HAP-1 (cell line): ENCODE measurements at places on chromosomes 13 and 19.

DNA sequence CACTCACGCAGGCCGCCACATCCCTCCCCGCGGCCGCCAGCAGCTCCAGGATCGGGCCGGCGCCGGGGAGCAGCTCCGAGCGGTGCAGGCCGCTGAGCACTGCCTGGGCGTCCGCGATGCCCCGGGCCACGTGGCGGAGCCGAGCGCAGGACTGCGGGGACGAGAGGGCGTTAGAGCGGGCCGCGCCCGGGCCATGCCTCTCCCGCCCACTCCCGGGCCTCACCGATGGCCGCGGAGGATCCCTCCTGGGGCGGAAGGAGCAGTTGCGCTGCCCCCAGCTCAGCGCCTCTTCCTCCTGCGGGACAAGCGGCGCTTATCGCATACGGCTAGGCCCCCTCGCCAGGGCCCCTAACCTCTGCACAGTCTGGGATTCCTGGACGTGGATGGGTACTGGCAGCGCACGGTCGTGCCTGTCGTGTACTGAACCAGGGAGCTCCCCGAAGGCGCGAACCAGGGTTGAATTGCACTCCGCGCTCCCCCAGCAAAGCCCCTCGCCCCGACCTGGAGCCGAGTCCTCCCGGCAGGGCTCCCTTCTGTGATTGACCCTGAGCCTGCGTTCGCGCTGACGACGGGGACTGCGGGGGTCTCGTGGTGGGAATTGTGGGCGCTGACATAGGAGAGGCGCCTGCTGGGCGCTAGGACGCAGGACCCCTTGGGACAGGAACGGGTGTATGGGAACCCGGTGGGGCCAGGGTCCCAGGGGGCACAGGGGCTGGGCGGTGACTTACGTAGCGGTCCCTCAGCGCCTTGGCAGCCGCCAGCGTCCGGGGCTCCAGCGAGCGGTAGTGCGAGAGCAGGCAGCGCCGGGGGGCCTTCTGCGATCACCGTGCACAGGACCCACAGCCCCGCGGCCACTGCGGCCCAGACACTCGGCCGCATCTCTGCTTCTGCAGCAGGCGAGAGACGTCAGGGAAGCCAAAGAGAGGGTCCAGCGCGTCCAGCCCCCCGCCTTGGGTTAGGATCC lies 673 bp downstream of the IFNL4 start:
- no peak for DNase-seq

GRCh38 chr19:46555628-46556280 lies 45.4 kb upstream of the CALM3 start:
- no peak for DNase-seq

- no peak for DNase-seq
Measured at GRCh38 chr19:6014551-6015135, 36.7 kb upstream of the RANBP3 start.

DNA sequence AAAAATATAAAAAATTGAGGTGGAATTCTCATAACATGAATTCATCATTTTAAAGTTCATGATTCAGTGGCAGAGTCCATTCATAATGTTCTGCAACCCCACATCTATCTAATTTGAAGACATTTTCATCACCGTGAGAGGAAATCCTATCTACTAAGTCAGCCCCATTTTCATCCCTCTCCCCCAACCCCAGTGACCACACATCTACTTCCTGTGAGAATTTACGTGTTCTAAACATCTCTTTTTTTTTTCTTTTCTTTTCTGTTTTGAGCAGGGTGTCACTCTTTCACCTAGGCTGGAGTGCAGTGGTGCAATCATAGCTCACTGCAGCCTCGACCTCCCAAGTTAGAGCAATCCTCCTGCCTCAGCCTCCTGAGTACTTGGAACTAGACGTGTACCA lies 17.5 kb downstream of the ATCAY start:
- DNase-seq: no peak

DNA sequence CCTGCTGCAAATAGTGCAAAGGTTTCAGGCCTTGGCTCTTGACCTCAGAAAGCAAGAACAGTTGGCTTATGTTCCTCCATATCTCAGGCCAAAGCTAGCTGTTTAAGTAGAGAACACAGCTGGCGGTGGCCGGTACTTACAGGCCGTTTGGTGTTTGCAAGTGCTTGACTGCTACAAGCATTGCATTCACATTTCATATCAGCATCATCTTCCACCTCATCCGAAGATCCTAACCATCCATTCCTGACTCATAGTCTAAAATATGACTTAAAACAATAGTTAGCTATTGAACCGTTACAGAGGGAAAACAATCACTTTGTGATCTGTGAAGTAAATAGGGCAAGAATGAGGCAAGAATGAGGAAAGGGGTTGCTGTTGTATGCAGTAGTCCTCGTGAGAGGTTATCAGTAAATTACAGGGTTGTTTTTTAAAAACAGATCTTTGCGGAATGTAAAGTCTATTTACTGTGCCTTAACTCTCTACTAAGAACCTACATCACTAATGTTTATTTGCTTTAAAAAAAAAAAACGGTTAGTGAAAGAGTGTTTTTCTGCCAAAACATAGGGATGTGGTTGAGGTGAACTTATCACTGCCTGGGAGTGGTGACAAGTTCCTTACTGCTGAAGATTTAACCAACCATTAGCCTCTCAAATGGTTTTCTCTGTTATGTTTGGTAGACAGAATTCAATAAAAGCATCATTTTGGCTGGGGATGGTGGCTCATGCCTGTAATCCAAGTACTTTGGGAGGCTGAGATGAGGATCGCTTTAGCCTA lies 21.6 kb upstream of the WDR88 start:
- DNase-seq: no peak

DNA sequence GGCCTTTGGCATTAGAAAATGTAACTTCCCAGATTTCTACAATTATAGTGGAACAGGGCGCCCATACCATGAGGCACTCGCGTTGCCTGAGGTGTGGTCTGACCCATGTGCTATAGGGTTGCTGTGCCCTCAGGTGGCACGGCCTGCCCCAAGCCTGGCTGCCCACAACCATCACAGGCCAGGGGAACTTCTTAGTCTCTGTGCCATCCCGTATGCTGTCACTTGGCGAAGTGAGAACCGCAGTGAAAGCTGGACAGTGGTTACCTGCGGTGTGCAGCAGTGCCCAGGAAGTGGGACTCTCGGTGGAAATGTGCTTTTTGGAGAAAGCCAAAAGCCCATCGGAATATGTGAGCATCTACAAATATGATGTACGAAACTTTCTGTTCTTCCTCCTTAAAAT lies 88.2 kb upstream of the GPR183 start:
- DNase-seq: no peak

DNA sequence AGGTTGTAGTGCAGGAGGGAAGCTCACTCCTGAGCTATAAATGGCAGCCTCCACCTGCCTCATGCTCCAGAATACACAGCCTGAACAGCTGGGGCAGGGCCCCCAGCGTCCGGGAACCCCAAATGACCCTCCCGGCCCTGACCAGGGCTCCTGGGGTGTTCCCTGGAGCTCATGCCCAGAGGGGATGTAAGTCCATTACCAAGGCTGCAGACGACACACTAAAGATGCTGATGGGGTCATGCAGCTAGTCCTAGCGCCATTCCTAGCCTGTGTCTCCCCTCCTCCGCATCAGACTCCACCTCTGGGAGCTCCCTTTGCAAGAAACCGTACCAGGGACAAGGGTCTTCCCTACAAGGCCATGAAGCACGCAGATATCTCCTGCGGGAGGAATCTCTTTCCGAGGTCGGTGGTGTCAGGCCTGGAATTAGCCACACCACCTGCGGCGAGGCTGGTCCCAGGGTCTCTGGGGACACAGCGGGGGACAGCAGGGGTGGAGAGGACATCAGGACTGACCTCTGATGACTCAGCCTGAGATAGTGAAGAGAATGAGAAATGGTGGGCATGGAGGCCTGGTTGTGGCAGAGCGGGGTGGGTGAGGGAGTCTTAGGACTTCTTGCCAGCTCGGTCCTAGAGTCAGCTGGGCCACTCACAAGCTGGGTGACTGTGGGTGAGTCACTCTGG lies 11.9 kb upstream of the TPM4 start:
- no peak for DNase-seq

DNA sequence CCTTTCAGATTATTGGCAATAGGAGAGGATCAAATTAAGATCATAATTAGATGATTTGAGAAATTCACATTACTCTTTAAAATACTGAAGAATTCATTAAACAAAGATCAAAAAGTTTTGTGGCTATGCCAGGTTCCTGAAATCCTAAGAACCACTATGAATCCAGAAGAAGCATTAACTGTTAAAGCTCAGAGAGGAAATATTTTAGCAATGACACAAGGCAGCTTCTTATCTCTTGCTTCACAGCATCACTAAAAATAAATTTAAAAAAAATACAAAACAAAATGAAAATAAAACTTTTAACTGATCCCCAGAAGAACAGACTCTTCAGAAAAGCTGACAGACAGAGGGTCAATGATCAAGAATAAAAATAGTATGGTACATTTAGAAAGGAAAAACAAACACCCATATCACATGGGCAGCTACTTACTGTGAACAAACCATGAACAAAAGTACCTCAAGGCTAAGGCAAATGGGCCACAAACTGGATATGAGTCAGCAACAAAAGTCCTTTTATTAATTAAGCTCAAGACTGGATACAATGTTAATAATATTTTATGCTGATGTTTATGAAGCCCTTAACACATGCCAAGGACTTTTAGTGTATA lies 19.6 kb downstream of the RNF6 start:
- no peak for DNase-seq

- DNase-seq: no peak
Measured at GRCh38 chr19:7007859-7008258, 13.4 kb downstream of the MBD3L2B start.

DNA sequence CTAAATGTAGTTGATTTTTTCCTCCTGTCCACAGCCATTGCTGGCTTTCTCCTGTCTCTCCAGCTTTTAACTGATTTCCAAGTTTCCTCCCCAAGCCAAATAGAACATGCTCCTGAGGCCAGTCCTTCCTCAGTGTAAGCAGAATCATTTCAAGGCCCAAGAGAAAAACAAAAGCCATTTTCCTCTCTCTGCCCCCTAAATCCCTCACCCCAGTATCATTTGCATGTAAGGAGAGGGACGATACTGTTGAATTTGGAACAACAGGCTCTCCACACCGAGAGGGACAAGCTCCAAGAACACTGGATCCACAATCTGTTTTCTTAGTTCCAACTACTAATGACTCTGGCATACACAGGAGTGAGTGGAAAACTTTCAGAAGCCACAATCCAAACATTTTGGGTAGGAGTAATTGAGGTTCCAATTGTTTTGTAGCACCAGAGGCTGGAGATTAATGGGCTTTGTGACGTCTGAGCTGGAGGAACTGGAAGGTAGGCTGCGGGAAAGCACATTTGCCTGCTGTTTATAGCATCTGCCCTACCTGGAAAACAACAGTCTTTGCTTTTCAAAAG lies 156.8 kb downstream of the FLT1 start:
- DNase-seq: no peak

- no peak for DNase-seq
Measured at GRCh38 chr19:42214810-42215485, 2.5 kb downstream of the DEDD2 start.

- no peak for DNase-seq
Measured at GRCh38 chr19:10769533-10770491, 51.9 kb downstream of the DNM2 start.

GRCh38 chr13:73776151-73776785 lies 357.9 kb downstream of the KLF12 start:
- no peak for DNase-seq

DNA sequence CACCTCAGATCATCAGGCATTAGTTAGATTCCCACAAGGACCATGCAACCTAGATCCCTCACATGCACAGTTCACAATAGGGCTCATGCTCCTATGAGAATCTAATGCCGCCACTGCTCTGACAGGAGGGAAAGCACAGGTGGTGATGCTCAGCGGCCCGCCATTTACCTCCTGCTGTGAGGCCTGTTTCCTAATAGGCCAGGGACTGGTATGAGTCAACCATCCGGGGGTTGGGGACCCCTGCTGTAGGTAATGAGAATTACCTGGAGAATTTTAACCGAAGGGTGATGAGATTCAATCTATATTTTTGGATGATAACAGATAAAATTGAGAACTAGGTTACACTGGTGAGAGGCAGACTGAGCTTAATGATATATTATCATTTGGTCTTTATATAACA lies 101.4 kb downstream of the LACC1 start:
- no peak for DNase-seq

DNA sequence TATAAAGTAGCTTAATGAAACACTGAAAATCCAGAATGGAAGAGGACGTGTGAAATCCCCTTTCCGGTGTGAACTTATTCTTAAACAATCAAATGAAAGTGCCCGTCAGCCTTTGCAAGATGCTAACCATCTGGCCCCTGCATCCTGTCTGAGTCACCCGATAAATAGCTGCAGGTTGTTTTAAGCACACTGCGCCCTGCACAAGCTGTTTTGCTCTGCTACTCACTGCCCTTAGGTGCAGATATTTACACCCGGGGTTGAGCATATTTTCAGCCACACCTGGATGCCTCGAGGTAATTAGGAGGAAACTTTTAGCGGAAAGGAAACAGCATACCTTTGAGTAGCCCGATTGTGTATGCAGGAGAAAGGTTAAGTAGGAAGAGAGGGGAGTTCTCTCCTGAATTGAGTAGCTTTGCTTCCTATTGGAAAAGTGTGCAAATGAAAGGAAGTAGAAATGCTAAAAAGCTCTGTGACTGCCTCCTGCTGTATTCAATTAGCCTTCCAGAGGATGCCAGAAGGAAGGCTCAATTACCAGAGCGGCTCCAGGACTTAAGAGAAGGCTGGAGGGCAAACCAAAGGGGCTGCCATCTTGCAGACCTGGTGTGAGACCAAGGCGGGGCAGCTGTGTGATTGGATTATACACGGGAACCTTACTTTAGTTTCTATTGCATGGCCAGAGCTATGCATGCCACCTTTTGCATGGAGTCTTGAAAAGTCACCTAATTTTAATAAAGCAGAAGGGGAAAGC lies 42.5 kb downstream of the IRS2 start:
- no peak for DNase-seq

DNA sequence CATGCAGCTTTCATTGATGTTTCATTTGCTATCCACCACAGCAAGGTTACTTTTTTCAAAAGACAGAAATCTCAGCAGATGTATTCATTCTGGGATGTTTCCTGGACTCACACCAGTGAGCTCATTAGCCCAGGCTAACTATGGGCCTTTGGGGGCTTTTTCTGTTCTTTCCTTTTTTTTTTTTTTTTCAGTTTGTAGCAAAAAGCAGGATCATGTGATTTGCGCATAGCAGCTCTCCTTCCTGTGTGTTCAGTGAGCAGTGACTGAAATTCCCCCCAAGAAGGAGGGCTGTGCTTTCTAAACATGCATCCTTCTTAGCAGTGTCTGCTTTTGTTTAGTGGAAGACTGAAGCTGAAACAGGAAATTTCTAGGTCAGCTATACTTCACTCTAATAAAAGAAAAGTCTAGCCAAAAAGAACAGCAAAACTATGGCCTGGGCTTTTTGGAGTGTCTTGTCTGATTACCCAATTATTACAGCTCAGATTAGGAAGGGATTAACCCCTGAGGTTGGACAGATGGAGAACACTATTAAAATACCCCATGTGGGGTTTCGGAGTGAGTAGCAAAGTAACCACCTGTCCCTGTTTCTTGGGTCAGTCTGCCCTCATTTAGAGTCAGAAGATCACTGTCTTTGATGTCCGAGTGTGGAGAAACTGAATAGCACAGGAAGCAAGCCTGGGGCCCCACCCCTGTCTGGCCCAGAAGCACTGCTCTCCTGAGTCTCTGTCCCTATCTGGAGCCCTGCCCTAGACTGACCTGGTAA lies 8.9 kb upstream of the AMER2 start:
- DNase-seq: no peak
